ENCODE measurements at places on chromosomes 1 and 21.
A peak's percentile ranks its signal among the peaks of the same experiment; 100 is the strongest.

DNA sequence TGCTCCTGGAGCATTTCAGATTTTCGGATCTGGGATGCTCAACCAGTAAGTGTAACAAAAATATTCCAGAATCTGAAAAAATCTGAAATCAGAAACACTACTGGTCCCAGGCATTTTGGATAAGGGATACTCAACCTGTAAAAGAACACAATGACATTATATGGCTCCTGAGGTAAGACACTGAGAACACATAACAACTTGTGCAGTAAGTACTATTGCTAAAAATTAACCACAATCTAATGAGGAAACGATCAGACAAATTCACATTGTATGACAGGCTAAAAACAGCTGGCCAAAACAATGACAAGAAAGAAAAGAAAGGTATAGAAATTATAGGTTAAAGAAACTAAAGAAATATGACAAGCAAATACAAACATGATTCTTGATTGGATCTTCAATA is 54.9 kb downstream of the LTN1 start:
- no peak for DNase-seq

DNA sequence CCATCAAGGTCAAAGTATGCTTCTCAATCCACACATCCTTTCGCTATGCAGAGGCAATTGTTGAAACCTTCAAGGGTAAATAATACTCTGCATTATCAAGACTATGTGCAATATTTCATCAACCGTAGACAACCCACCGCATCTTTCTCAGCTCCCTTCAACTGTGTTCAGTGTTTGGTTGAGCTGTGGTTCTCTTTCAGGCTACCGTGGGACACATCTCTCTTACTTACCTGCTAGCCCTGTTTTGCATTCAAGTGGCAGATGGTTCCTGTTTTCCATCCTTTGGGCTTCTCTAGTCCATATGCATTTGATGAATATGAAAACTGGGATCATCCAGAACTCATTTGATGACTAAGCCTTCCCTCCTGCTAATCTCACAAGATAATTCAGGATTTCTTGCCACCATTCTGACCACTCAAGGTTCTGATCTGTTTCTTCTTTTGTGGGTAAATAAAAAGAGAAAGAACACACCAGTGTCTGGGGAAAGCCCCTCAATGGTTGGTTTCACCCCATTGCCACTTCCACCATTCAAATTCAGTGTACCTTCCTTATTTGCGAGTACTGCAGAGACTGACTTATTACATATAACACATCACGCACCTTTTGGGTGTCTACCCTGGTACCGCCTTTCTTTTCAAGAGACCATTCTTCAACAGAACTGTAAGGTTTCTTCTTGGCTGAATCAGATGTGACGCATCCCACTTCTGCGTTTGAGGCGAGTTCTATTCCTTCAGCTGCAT is 61.7 kb downstream of the BACE2 start:
- no peak for DNase-seq

- DNase-seq: no peak
Observed at GRCh38 chr1:2866422-2867086, 65.1 kb upstream of the TTC34 start.

DNA sequence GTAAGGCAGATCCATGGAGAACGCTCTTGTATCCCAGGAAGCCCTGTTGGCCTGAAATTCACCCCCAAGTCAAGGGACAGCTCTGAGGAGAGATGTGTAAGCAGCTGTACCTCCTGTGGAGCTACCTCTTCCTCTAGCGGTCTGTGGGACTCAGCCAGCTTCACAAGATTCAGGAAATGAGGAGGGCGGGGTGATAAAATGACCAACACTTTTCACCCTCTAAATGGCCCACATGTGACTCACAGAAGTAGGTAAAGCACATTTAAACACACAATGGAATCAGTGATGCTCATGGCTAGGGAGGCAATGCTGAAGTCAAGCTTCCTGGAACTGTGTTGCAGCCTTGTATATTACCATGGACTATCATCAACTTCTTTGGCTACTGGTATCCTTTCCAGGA is at the start of gene SH2D1B:
SH2D1B (minus strand) TSS at position 135 of the 400 bp plus-strand sequence; CDS start at position 15, 120 bp downstream.
- DNase-seq: no peak

DNA sequence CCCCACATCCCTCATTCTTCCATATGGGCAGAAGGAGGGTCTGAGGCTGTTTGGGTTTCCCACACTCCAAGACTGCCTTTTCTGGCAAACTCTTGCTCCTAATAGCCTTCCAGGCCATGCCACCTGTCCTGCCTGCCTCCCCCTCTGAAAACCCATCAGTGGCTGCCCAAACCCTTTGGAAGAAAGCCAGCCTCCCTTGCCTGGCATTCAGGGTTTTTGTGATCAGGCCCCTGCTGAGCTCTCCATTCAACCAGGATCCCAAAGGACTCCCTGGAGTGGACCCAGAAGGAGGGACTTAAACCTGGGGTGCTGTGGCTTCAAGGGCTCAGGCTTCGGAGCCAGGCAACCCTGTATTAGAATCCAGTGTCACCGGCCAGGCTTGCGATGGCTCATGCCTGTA is 4.2 kb upstream of the GUCA2A start:
- no peak for DNase-seq

- no peak for DNase-seq
Observed at GRCh38 chr1:156291226-156292061, 4.0 kb downstream of the GLMP start.

GRCh38 chr1:8423269-8423691 is 105.4 kb downstream of the SLC45A1 start:
- peak; percentile 17 for DNase-seq

DNA sequence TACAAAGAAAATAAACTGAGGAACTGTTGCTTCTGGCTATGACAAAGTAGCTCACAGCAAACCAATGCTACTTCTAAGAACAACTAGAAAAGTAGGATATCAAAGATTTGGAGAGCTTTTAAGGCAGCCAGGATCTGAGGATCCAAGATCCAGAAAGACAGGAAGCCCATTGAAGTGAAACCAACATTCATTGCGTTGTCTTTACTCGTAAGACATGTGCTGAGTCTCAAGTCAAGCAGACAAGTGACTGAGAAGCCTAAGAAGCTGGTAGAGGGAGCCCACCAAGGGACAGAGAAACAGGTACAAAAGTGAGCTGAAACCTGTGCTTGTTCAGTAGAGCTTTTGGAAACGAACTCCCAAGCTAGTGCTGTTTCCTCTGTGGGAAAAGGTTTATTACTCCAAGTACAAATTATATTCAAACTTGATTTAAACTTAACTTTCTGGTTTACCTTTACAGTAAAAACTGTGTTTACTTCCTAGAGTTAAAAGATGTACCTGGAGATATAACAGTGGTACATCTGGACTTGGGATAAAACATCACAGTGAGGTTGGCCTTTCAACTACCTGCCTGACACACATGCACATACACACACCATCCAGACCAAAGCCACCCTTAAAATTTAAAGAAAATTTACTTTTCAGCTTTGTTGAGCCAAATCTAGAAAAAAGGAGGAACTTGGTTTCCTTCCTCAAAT is 41.2 kb downstream of the NME7 start:
- DNase-seq: no peak

- DNase-seq: no peak
Observed at GRCh38 chr1:192877283-192877886, 68.5 kb downstream of the RGS2 start.

DNA sequence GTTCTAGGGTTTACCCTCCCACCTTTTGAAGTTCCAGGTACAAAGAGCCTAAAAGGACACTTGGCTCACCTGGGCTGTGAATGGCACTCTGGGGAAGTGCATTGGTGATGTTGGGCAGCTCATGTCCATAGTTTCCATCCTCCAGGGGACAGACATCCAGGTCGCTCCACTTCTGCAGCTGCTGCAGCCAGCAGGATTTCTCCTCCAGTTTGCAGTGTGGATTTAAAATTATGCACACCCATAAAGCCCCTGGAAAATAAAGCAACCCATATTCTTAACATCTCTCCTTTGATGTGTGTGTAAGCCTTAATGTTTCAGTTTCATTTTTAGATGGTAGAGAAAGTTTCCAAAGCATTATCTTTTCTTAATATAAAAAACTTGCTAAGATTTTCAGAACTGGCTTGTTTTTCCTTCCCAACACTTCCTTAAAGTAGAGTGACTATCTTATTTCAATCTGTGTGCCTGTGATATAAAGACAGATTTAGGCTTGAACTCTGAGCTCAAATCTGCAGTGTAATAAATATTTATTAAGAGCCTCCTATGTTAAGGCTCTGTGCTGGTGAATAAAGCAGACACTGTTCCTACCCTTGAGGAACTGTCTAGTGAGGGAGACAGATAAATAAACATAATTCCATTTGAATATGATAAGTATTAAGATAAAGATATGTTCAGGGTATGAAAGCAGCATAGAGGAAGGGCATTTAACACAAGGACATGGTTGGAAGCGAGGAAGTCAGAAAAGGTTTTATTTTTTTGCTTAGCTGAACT is 39.1 kb downstream of the UROD start:
- no peak for DNase-seq

- DNase-seq: peak; percentile 48
Observed at GRCh38 chr1:9652379-9653209, 1.1 kb downstream of the PIK3CD start.

GRCh38 chr1:108830119-108831008 is 26.5 kb downstream of the AKNAD1 start:
- no peak for DNase-seq

GRCh38 chr1:21749109-21749508 is 33.8 kb downstream of the USP48 start:
- no peak for DNase-seq

DNA sequence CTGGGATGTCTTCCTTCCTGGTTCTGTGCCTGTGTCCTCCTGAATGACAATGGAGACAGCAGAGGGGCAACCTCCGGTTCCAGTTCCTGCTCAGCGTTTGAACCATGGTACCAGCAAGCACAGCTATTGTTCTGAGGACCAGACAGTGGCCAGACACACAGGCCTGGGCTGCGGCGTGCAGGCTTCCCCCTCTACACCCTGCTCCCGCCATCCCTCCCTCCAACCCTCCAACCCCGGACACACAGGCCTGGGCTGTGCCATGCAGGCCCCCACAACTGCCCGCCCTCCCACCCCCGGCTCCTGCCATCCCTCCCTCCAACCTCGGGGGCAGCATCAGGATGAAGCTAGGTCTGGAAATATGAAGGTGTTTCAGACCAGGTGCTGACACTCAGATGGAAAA is 5.6 kb upstream of the MEGF6 start:
- DNase-seq: no peak

DNA sequence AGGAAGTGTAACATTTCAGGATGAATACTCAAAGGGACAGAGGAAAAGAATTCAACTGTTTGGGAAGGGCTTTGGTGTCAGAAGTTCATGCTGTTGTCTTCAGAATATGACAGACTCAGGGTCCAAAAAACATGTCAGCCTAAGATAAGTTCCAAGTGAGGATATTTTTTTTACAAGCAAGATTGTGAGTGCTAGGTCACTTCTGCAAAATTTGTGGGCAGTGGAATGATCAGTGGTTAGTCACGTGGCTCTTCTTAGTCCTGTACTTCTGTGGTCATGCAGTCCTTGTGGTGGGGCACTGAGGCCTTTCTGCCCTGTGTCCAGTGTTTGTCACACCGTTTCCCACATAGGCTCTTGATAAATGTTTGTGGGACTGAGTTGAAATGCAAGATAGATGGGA is 5.2 kb downstream of the RGL1 start:
- no peak for DNase-seq

GRCh38 chr1:246018146-246018545 is 488.9 kb downstream of the SMYD3 start:
- no peak for DNase-seq

GRCh38 chr1:168842916-168843315 is 113.9 kb upstream of the DPT start:
- no peak for DNase-seq

DNA sequence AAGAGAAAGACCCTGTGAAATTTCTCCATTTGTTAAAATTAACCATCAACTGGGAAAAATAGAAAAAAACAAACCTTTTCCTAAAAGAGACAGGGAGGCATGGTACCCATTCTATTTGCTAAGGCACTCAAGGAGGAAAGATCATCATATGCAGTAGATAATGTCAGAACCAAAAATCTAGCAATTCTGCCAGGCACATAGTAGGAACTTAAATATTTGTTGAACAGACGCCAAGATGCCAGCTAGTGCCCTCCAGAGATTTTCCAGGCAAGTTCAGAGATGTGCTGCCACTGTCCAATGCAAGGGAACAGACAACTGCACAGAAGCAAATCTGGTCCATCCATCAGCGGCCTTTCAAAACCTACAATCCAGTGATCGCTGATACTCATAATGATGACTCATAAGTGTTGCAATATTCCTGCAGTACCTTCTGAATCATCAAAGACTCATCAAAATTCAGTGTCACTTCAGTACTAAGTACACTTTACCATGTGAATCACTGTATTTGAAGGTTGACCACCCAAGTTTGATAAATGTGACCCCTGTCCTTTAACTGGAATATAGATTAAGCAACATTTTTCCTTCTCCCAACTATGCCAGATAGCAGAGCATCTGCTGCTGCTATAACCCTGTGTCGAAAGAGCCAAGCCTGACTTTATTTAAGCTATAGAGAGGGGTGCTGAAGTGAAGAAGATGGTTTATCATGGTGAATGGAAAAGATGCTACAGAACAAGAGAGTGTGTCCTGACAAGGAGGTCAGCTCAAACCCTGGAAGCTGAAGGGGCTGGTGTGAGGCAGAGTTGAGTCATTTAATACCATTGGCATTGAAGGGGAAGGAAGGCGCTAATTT is 99.1 kb downstream of the MT1HL1 start:
- no peak for DNase-seq

DNA sequence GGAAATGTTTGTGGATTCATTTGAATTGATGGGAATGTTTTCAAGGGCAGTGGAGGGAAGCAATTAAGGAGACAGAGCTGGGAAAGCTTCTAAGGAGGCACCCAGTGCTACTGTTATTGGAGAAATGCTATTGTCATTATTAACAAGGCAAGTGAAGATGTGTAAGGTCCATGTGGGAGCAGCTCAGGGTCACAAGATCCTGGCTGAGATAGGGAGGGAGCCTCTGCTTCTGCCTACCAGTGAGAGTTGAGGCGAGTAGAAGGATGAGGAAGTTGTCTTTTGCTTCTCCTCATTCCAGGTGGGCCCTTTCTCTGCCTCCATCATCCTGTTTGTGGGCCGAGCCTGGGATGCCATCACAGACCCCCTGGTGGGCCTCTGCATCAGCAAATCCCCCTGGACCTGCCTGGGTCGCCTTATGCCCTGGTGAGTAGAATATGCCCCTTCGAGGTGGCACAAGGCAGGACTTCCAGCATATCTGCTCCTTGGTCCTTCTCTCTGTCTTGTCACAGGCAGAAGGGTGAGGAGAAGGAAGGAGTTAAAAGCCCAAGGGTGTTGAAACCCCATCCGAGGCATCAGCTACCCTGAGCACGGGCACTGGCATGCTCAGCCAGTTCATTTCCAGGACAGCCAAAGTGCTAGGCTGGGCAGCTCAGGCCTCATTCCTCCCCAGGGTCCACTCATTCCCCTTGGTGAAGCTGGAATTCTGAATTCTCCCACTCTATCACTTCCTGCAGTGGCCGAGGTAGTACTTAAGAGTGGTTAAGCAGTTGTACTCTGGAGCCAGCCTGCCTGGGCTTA is 3.7 kb downstream of the MFSD2A start:
- DNase-seq: no peak

Data from activated T-helper 9 cell treated with anti-CD3 and anti-CD28 coated beads, Interleukin-2, amount 50 U/mL, for 16 hours (primary cell).